Adipocyte (in vitro differentiated cells): ENCODE measurements at places on chromosomes 3 and 15.

DNA sequence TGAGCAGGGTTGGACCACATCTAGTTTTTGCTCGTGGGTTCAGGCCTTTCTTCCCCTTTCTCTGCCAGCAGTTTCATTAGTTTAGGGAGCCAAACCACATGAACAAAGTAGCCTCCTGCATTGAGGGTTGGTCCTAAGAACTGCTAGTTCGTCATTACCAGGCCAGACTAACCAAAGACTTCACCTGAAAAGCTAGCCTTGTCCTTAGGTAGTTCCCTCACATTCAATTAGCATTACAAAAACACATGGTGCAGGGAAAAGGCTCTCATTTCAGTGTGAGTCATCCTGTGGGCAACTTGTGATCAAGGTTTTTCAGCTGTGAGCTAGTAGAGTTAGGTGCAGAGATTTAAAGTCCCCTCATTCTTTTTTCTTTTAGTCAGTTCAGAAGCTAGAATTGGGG is 279.3 kb upstream of the CTNNB1 start:
- peak; percentile 1 for DNase-seq

DNA sequence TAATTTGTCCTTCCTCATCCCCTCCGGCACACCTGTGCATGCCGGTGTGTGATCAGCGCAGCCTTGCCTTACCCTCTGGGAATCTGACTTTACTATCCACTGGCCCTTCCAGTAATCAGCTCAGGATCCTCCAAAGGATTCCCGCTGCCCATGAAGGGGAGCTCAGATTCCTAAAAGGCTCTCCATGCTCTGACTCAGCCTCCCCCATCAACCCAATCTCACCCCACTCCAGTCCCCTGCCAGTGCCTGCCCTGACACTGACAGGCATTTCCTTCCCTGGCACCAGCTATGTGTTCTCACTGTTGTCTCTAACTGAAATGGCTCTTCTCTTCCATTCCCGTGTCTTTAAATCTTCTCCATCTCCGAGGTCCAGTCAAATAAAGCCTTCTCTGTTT is 7.3 kb upstream of the BCL2A1 start:
- no peak for DNase-seq

DNA sequence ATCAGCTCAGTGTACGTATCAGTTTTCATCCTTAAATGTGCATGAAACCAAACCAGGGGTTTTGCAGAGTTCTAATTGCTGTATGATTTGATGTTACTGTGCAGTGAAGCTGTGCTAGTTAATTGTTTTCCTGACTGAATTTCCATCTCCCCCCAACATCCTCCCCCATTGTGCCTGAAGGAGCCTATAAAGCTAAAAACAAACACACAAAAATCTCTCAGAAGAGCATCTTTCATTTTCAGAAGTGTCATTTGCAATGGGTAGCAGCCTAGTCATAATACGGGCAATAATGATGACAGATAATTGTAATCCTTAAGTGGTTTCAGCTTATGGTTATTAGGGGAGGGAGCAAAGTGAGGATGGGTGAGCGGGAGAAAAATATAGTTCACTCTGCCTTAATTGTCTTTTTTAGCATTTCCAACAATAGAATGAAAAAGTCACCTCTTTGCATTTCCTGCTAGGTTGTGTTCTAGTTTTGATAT is 207.9 kb upstream of the TBL1XR1 start:
- DNase-seq, result no peak

- peak; percentile 21 for DNase-seq
Measured at GRCh38 chr3:42601896-42602581, 1.6 kb downstream of the NKTR start.

- DNase-seq, result peak; percentile 33
Measured at GRCh38 chr3:47443611-47443995, 32.1 kb downstream of the SCAP start.

- no peak for DNase-seq
Measured at GRCh38 chr15:51024735-51025453, 69.8 kb downstream of the TNFAIP8L3 start.

GRCh38 chr3:143914257-143914656 is 57.4 kb upstream of the DIPK2A start:
- no peak for DNase-seq

- DNase-seq, result no peak
Measured at GRCh38 chr3:61582287-61582686, 20.9 kb downstream of the PTPRG start.

GRCh38 chr15:94295275-94295674 is 63.9 kb downstream of the MCTP2 start:
- no peak for DNase-seq
